ENCODE measurements at places on chromosomes 1 and 21.

DNA sequence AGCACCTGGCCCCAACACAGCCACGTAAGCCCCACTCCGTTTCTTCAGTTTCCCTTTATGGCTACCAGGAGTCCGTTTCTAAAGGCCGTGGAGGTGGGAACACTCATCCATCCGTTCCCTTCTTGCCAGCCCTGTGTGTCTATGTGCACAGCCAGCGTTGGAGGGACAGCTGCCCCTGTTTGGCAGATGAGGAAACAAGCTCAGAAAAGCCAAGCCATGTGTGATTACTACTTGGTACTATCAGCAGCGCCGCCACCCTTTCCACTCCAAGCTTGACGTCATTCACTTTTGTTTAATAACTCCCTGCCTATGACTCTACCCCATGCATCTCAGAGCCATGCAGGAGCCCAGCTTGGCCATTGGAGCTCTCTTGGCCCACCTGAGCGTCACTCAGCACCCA lies 3.5 kb downstream of the LRP8 start:
- DNase-seq = no peak

DNA sequence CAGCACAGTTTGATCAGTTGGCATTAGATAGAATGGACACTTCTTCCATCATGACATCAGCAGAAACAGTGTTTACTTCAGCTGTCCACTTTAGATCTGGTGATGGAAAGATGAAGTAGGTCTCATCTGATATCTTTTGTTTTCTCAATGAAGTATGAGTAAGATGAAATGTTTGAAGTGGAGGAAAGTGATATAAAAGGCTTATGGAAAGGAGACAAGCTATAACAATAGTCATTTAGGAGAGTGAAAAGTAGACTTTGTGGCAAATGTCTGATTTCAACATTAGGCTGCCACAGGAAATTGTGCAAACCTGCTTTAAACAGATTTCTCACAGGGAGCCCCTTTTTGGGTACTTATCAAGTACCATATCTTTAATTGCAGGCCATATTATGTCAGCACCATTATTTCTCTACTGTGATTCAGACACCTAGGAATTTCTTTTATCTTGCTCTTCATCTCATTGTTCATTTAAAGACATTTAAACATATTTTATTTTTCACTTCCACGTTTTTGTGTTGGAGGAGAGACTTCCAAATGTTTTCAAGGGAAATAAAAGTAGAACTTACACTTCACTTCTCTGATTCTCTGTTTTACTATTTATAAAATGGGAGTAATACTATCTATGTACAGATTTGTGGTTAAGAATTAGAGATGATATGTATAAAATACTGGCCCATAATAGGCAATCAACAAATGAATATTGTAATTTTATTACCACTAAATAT lies 18.1 kb downstream of the PDC start:
- peak; percentile 33 for DNase-seq

DNA sequence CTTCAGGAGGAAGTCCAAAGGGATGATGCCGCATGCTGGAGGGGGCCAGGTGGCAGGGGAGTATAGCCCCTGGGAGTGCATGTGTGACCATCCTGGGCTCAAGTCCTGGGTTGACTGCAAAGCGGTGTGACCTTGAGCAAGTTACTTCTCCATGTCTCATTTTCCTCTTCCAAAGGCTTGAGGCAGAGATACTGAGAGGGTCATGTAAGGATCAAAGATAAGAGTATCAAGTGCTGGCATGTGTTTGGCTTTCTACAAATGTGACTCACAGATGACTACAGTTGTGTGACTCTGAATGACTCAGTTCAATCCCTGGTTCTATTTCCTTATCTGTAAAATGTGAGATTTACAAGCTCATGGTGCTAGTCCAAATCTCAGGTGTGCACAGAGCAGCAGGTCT lies 26.1 kb downstream of the PROK1 start:
- peak; percentile 30 for DNase-seq

DNA sequence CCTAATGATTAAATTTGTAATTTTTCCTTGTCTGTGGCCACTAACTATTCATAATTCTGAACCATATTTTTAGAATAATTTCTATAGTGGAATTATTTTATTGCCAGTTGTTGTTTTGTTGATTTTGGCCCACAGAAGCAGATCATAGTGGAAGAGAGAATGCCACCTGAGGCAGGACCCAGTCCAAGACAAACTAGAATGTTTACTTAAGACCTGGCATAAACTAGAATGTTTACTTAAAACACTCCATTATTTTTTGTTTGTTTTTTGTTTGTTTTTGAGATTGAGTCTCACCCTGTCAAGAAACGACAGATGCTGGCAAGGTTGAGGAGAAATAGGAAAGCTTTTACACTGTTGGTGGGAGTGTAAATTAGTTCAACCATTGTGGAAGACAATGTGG lies 310.2 kb downstream of the MRPL39 start:
- no peak for DNase-seq

GRCh38 chr1:172398193-172398592 lies 22.3 kb upstream of the C1orf105 start:
- DNase-seq = no peak

- no peak for DNase-seq
These were observed 38.8 kb downstream of the HMGB4 start for GRCh38 chr1:33902486-33903209.

DNA sequence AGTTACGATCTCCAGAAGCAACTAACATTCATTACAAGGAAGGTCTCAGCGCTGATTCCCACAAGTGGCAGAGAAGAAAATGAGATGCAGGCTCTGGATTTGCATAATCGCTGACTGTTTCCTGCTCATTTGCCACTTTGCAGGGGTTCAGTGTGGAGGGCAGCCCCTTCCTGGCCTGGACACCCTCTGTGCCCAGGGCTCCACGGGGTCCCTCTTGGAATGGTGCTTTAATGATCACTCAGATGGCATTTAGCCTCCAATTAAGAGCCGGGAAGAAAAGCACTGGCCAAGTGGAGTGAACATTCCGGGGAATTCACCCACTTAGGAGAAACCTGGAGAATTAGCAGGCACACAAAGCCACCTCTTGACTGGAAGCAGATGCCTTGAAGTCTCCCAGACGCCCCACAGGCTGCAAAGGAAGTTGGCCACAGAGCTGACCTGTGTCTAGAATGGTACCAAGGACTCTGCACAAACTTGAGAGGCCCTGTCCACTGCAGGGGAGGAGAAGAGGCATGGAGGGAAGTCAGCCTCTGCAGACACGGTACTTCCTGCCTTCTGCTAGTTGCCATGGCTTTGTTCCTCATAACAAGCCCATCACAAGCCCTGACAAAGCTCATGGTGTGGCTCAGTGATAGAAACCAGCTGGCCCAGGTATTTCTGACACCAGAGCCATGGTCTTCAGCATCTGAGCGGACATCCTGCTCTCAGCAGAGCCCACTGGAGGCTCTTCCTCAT lies 157.2 kb downstream of the KAZN start:
- DNase-seq = no peak

DNA sequence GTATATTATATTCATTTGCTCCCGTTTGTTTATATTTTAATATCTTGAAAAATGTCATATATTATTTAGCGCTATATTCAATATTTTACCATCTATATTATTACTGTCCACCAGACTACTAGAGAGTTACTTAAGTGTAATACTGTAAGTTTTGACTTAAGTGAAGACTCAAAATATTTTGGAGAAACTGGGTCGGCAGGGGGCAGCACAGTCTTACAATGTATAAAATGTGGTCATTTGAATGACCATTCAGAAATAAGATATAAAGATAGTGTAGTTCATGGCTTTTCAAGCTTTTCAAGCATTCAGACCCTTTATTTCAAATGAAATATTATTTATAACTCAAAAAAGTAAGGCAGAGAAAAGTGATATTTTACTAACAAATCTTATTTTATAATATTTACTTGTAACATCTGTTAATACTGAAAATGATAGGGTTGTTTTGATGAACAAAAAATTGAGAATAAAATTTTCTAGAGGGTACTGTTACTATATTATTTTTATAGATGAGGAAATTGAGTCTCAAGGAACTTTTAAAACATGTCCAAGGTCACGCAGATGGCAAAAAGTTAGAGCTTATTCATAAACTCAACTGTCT lies 89.0 kb upstream of the SERTAD4 start:
- DNase-seq = peak; percentile 75

DNA sequence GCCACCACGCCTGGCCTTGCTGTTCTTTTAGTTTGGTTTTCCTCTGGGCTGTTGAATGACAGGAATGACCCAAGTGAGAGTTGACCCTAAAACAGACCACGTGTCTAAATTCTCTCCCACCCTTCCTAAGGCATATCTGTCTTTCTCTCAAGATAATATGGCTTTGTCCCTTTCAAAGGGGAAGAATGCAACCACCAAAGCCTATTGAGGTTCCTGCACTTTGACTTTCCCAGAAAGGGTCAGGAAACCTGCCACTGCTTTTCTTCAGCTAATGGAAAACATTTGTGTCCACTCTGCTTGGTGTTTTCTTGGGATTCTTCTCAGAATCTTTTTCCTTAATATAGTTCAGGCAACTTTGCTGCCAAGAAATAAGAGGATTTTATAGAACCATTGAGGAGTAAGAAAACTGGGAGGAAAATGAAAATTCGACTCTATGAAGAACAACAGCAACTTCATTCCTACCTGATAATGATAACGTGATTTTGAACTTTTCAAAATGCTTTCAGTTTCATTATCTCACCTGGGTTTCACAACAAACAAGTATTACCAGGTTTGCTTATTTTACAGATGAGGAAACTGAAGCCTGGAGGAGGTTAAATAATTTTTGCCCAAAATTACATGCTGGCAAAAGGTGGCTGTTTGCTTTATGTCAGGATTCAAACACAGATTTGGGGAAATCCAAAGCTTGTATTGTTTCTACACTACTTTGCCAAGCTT lies 6.9 kb downstream of the PLPP3 start:
- peak; percentile 10 for DNase-seq

DNA sequence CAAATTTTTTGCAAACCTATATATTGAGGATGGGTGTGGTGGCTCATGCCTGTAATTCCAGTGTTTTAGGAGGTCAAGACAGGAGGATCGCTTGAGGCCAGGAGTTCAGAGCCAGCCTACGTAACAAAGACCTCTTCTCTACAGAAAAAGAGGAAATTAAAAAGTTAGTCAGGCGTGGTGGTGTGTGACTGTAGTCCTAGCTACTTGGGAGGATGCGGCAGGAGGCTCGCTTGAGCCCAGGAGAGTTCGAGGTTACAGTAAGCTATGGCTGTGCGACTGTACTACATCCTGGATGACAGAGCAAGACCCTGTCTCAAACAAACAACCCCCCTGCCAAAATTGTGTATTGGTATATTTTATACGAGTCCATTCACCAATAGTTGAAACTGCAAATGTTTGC lies 589.7 kb downstream of the DPYD start:
- DNase-seq = no peak

DNA sequence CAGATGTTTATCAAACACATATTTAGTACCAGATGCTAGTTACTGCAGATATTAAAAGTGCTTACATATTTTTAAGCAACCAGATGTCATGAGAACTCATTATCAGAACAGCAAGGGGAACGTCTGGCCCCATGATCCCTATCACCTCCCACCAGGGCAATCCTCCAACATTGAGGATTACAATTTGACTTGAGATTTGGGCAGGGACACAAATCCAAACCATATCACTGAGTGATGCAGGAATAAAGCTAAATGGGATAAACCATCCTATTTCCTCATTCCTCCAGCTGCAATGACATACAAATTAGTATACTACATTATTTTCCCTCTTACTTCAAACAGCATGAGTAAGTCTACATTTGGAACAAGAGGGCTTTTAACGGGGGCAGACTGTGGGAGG lies 3.1 kb upstream of the KCNK2 start:
- DNase-seq = no peak

GRCh38 chr1:97063532-97063931 lies 341.9 kb downstream of the PTBP2 start:
- DNase-seq = no peak

DNA sequence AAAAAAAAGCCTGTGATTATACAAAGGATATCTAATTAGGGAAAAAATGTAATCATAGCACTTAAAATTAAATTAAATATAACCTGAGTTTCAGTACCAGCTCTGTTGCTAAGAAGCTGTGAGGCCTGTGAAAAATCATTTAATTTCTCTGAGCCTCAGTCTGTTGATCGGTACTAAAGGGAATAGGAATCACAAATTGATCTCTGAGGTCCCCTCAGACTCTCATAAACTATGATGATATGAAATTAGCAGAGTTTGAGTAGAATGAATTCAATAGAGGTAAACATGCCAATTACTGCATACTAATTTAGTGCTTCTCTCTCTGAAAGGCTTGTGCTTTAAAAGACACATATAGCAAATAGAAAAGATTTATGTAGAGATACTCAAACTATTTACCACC lies 416.8 kb upstream of the NCAM2 start:
- no peak for DNase-seq

DNA sequence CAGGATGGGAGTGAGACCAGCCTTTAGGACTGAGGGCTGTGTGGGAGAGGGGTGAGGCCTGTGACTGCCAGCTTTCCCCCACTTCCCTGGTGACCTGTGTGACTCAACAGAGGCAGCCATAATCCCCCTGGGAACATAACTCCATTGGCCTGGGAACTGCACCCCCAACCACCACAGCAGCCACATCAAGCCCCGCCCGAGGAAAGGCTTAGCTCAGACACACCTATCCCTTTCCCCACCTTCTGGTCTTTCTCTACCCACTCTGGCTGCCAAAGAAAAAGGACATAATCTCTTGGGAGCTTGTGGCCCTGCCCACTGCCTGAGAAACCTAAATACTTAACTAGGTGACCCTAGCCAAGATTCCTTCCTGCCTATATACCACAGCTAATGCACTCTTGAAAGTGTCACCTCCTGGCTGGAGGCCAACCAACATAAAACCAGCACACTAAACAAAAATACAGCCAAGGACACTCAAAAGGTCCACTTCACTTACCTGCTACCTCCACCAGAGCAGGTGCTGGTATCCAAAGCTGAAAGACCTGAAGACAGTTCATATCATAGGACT lies 406.6 kb upstream of the CAMK1G start:
- no peak for DNase-seq

DNA sequence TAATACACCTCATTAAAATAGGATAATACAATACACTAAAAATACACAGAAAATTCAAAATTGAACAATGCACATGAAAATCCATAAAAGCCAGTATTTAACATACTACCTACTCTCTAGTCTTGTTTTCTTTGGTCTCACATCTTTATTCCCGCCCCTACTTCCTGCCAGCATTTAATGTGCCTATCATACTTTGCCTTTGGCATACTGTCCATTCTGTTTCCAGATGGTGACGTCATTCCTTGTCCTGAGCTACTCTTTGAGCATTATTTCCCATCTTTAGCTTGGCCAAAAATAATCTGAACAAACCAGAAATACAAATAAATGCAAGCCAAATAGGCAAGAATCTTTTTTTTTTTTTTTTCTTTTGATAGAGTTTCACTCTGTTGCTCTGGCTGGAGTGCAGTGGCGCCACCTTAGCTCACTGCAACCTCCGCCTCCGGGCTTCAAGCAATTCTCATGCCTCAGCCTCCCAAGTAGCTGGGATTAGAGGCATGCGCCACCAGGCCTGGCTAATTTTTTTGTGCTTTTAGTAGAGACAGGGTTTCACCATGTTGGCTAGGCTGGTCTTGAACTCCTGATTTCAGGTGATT lies 4.4 kb downstream of the HFM1 start:
- DNase-seq = no peak
